ENCODE measurements at places on chromosomes 11 and 22.
A peak's percentile ranks its signal among the peaks of the same experiment; 100 is the strongest.

GRCh38 chr22:49403102-49403501 lies 424.6 kb downstream of the BRD1 start:
- DNase-seq: no peak

GRCh38 chr11:87347441-87347840 lies 309.7 kb downstream of the TMEM135 start:
- DNase-seq: no peak

- DNase-seq: no peak
Measured at GRCh38 chr11:130868721-130869390, 47.4 kb downstream of the SNX19 start.

GRCh38 chr11:128890216-128890542 lies 977 bp upstream of the KCNJ5 start:
- DNase-seq: no peak

- DNase-seq: no peak
Measured at GRCh38 chr11:95264881-95265280, 33.9 kb upstream of the SESN3 start.

DNA sequence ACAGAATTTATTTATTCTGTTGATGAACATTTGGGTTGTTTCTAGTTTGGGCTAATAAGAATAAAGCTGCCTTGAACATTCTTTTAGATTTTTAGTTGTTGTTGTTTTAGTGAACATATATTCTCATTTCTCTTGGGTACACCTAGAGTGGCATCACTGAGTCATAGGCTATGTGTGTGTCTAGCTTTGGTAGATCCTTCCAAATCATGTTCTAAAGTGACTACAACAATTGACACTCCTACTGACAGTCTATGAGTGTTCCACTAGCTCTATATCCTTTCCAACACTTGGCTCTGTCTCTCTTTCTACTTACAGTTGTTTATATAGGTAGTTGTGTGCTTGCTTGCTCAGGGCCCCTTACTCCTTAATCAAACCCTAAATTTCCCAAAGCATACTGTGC lies 346.0 kb upstream of the NCAM1 start:
- DNase-seq: no peak

DNA sequence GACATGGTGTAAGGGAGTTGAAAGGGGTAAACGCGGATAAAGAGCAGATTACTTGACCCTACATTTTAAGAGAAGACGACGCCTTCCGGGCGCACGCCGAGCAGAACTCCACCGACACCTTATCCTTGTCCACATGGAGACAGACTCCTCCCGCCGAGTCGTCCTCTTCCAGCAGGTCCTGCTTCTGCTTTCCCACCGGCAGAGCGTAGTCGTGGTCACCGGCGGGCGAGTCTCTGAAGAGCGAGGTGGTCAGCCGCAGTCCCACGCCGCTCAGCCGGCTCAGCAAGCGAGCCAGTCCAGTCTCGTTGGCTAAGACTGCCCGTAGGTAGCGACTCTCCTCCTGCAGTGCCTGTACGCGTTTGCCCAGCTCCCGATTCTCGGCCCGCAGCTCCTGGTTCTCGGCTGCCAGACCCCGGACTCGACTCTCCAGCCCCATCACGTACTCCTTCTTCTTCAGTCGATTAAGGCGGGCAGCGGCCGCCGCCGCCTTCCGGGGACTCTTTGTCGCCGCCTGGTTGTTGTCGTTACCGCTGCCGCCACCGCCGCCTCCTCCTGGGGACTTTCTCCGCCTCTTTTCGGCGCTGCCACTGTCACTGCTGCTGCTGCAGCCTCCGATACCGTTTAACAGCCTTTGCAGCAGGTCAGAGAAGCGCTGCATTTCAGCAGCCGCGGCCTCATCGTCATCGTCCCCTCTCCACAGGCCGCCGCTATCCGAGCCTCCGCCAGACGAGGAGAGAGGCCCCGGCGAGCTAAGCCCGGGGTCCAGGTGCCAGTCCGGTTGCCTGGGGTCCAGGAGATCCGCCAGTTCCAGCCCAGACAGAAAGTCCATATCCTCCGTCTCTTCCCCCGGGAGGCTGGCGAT lies 945 bp downstream of the CREBZF start:
- DNase-seq: peak; percentile 46

DNA sequence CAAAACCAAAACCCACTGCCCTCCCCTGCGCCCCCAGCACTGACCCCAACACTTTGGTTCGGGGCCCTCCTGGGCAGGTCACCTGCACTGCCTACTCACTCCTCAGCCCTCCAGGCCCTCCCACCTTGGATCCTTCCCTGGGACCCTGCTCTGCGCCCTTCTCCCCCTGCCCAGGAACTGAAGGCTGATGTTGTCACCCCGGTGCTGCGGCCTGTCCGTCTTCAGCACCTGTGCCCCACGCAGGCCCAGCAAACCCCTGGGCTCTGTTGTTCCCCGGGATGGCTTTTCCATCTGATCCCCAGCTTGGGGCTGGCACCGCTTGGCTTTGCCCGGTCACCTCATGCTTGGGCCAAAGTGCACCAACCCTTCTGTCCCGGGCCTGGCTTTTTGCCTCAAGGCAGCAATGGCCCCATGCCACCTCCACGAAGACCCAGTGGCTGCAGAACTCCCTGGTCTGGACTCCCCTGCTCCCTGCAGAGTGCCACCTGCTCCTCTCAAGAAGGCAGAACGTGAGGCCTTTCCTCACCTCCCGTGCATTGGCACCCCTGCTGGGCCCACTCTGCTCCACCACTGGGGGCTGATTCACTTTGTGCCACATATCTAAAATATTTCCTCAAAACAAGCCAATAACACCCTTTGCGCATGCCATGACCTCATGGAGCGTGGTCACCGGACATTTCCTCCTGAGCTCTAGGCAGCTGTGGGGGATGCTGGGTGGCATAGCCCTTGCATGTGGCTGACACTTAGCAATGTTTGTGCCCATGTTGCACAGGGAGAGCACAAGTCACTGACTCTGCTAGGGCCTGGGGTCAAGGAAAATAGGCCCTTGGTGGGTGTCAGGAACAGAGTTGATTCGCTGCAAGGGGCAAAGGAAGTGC lies 8.8 kb downstream of the PPM1F start:
- no peak for DNase-seq

GRCh38 chr22:38202437-38203089 lies 769 bp downstream of the MAFF start:
- DNase-seq: no peak

- DNase-seq: no peak
Measured at GRCh38 chr11:131662317-131662972, 292.0 kb downstream of the NTM start.

DNA sequence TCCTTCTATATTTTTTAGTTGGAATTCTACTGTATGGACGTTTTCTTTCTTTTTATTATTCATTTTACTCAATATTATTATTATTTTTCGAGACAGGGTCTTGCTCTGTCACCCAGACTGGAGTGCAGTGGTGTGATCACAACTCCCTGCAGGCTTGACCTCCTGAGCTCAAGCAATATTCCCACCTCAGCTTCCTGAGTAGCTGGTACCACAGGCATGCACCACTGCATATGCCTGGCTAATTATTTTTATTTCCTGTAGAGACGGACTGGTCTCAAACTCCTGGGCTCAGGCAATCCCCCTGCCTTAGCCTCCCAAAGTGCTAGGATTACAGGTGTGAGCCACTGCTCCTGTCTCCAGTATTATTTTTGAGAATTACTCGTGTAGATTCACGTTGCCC lies 34.0 kb upstream of the CCDC134 start:
- no peak for DNase-seq

DNA sequence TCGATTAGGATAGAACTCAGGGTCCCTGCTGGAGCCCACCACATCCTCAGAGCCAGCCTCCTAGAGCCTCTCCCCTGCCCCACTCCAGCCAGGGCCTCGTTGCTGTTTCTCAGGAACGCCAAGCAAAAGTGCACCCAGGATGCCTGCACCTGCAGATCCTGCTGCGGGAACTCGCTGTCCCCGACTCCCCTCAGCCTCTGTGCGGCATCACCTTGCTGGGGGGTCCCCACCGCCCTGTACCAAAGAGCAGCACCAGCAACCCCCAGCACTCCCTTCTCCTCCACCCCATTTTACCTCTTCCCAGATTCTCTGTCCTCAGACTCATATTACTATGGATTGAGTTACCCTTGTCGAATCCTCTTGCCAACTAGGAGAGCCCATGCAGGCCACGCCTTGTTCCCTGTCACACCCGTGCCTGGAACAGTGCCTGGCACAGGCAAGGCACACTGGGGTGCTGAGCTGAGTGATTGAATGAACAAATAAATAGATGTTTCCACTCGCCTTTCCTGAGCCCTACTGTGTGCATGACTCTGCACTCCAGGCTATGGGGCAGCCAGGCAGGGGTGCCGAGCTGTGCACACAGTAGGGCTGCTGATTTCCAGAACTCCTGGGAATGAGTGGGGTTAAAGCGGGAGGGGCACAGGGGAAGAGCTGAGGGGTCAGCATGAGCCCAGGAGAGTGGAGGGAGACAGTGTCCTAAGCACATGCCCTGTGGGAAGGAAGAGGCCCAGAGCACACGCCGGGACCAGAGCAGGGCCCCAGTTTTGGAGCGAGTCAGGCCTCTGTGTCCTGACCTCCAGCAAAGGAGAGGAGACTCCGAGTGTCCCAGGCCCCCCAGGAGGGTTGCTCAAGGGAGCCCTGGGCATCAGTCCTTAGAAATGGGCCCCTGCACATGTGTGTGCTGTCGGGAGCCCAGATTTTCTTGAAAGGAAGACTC lies 44.3 kb downstream of the LINC01488 start:
- DNase-seq: no peak

DNA sequence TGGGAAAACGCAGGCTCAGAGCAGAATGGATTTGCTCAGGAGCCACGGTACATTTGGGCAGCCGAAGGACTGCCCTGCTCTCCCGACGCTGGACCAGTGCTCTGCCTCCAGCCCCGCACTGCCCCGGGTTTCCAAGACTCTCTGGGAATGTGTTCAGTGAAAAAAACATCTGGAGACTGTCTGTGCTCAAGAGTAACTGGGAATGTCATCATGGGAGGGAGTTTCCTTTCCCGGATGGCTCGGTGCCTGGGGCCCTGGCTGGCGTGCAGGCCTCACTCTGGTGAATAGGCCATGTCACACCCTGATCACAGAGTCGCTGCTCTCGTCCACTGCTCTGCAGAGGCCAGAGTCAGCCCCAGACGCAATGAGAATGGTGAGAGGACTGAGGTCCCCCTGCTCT lies 9.8 kb upstream of the APOL6 start:
- no peak for DNase-seq

DNA sequence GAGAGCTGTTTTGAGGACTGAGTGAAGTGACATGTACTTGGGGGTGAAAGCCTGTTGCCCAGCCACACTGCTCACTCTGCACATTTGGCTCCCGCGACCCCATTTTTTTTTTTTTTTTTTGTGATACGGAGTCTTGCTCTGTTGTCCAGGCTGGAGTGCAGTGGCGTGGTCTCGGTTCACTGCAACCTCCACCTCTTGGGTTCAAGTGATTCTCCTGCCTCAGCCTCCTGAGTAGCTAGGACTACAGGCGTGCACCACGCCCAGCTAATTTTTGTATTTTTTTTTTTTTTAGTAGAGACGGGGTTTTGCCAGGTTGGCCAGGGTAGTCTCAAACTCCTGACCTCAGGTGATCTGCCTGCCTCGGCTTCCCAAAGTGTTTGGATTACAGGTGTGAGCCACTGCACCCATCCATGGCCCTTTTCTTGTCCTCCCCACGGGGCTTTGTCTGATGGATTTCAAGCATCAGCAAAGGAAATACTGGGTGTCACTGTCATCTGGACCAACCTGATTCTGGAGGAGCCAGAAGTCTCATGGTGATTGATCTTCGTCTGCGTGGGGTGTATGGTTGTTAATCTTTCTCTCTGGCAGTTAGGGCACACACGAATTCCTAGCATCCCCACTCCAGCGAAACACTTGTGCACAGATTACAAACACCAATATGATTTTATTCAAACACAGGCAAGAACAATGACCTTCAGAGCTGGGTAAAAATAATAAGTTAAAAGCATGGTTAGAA lies 3.4 kb upstream of the UCP3 start:
- no peak for DNase-seq

DNA sequence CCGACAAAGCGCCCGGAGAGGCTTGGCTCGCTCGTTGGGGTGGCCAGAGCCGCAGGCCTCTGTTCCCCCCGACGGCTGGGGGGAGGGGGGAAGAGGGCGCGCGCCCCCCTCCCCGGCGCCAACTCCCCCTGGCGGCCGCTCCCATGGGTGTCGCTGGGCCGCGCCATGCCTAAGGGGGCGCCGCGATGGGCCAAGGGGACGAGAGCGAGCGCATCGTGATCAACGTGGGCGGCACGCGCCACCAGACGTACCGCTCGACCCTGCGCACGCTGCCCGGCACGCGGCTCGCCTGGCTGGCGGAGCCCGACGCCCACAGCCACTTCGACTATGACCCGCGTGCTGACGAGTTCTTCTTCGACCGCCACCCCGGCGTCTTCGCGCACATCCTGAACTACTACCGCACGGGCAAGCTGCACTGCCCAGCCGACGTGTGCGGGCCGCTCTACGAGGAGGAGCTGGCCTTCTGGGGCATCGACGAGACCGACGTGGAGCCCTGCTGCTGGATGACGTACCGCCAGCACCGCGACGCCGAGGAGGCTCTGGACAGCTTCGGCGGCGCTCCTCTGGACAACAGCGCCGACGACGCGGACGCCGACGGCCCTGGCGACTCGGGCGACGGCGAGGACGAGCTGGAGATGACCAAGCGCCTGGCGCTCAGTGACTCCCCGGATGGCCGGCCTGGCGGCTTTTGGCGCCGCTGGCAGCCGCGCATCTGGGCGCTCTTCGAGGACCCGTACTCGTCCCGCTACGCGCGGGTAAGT lies 1.4 kb downstream of the KCNC1 start:
- no peak for DNase-seq

GRCh38 chr22:43928468-43928867 lies 4.9 kb downstream of the PNPLA3 start:
- DNase-seq: no peak

DNA sequence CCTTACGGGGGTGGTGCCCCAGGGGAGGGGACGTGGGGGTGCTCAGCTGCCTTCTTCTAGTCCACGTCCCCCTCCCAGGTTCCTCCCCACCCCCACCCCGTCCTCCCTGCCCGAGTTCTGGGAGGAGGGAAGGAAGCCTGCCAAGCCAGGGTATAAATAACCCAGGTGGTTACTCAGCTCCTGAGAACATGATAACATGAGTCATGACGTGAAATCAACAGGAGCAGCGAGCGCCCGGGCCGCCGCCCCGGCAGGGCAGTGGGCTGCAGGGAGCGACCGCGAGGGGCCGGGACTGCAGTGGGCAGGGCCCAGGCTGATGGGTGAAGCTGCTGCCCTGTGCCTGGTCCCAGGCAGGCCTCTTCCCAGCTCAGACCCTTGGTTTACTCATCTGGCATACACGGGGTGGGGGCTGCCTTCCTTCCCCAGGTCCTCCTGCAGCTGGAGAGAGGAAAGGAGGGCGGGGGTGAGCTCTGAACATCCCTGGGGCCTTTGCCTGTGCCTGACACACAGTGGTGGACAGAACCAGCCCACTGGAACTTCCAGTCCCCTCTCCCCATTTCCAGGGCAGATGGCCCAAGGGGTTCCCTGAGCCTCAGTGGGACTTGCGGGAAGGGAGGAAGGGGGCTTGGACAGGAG lies 8.8 kb upstream of the PDGFB start:
- DNase-seq: no peak

- no peak for DNase-seq
Measured at GRCh38 chr11:127393460-127393997, 393.0 kb upstream of the KIRREL3 start.

GRCh38 chr22:49999946-50000586 lies 12.5 kb downstream of the IL17REL start:
- no peak for DNase-seq

All from GDM1 (cell line).